ENCODE measurements at places on chromosomes 1 and 21.
A peak's percentile ranks its signal among the peaks of the same experiment; 100 is the strongest.

DNA sequence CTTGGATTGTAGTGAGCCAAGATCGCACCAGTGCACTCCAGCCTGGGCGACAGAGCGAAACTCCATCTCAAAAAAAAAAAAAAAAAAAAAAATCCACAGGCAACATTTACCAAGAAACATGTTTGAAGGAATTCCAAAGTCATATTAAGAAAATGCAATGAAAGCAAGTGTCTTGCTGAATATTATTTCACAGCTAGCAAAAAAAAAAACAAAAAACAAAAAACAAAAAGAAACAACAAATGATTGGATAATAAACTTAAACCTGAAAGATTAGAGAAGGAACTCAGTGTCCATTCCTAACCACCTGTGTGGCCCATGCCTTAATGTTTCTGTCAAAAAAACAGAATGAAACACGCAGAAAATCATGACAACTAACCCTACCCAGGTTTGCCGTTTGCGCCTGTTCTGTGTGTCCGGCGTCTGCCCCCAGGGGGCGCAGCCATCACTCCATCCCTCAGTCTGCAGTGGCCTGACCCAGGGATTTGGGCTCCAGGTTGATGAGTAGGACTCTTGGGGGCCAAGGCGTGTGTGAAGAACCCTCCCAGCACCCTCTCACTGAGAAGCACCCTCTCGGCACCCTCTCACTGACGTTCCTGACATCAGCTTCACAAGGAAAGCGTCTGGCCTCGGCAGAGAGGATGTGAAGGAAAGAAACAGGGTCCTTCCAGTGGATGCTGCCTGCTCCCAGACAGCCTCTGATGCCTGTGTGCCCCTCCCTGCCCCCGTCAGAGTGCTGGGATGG lies 19.2 kb upstream of the PTTG1IP start:
- DNase-seq: peak; percentile 76

- DNase-seq: no peak
Observed at GRCh38 chr1:110647254-110647891, 27.4 kb downstream of the KCNA3 start.

GRCh38 chr21:42861311-42861847 lies 18.0 kb downstream of the WDR4 start:
- DNase-seq: no peak

DNA sequence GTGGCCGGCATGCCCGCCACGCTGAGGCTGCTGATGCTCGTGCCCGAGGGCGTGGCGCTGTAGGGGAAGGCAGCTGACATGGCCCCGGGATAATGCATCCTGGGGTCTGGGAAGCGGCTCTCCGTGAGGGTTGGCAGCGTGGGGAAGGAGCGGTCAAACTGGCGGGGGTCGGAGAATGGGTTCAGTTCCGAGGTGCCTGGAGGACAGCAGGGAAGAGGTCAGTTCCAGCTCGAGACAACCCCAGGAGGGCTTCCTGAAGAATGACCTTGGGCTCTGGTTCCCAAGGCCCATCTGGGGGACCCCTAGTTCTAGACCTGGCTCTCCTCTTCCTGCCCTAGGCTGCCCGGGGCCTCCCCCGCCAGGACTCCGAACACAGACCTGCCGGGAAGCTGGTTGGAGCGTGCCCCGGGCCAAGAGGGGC lies 27.6 kb downstream of the RUNX3 start:
- DNase-seq: no peak

- DNase-seq: no peak
Observed at GRCh38 chr1:210635108-210635507, 306.4 kb downstream of the HHAT start.

GRCh38 chr1:85245891-85246290 lies 13.6 kb downstream of the C1orf52 start:
- no peak for DNase-seq

DNA sequence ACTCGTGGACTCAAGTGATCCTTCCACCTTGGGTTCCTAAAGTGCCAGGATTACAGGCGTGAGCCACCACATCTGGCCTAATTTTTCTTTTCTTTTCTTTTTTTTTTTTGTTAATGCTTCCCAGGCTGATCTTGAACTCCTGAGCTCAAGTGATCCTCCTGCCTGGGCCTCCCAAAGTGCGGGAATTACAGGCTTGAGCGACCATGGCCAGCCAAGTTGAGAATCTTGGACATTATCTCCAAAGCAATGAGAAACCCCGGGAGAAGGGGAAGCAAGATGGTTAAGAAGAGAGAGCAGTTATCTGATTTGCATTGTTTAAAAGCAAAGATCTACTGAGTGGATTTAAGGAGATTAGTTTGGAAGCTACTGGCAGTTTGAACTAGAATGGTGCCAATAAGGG lies 9.1 kb downstream of the HIPK1 start:
- no peak for DNase-seq

DNA sequence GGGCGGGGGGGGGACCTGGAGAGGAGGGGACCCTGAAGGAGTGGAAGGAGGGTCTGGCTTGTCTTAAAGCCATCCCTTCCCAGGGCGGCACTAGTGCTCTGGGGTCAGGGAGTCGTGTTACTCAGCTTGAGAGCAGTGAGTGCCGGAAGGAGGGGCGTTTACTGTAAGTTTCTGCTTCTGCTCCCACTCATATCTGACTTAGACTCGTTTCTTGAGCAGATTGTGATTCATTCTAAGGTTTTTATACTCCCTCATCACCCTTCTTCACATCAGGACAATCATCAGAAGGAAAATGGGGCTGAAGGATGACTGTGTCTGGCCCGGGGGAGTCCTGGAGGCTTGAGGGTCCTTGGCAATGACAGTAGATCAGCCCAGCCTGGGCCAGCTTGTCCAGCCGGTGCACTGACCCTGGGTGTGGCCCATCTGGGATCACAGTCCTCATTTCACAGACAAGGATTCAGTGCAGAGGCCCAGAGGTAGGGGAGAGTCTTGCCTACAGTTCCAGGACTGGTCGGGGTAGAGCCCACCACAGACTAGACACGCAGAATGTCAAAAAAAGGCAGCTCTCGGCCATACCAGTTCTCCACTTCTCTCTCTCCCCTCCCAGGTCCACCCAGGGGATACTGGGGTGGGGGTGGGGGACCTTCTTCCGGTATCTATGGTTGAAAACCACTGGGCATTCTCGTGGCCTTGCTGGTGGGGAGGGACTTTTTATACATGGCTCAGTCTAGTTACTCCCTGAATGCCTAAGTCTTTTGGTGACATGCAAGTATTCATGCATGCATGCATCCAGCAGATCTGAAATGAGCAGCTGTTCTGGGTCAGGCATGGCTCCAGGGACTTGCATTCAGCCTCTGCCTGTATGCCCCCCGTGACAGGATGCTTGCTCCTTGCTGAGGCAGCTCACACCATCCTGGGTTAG lies 5.1 kb downstream of the TNFRSF8 start:
- DNase-seq: no peak

All from HuH-7.5 (cell line).